Activated naive CD4-positive, alpha-beta T cell (primary cell): ENCODE measurements at places on chromosomes 3 and 15.

GRCh38 chr3:170997961-170998913 lies 28.3 kb downstream of the SLC2A2 start:
- DNase-seq, result no peak

GRCh38 chr3:23000371-23000770 lies 202.8 kb upstream of the UBE2E2 start:
- DNase-seq, result no peak

- DNase-seq, result no peak
Measured at GRCh38 chr3:125005676-125006075, 50.1 kb downstream of the HEG1 start.

DNA sequence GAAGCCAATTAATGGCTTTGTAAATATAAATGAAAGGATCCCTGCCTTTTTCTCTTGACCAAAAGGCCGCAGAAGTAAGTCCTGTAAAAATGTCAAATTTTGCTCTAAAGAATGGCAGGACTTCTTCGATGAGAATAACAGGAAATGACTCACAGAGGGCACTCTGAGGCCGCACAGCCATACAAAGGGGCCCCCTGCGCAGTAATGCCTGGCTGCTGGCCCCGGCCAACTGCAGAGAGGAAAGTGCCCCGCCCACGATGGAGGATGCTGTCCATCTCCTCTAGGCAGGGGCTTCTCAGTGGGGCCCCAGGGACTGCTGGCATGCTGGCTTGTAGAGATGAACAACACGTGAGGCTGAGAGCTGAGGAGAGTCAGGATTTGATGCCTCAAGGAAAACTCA lies 18.1 kb upstream of the SCN10A start:
- no peak for DNase-seq

DNA sequence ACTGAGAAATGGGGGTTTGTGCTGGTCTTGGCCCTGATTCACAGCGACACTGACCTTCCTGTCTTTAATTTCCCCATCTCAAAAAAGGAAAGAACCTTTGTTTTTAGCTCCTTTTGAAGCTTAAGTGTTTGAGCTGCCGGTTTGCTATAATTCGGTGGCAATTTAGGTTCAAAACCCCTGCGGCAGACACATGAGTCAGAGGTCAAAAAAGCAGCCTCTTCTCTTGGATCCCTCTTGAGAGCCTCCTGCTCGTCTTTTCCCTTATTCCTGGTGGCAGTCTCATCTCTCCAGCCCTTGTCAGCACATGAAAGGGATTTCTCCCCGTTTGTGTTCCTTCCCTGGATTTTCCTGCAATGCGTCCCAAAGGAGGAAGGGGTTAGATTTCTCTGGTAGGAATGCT lies 64.5 kb downstream of the GRIP2 start:
- no peak for DNase-seq

DNA sequence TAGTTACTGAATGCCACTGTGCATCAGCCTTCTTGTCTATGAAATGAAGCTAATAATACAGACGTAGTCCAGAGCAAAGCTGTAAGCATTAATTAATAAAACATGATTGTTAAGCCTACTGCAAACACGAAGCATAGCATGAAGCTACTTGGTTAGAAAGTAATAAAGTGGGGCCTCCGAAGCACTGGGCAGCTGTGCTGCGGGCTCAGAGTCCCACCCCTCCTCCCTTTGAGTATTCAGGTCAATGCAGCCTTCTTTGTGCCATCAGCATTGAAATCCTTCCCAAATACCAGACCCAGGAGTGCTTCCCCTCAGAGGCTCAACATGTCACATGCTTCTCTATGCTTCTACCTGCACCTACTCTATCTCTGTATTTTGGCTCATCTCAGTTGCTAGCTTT lies 1112.6 kb downstream of the IGSF11 start:
- no peak for DNase-seq

DNA sequence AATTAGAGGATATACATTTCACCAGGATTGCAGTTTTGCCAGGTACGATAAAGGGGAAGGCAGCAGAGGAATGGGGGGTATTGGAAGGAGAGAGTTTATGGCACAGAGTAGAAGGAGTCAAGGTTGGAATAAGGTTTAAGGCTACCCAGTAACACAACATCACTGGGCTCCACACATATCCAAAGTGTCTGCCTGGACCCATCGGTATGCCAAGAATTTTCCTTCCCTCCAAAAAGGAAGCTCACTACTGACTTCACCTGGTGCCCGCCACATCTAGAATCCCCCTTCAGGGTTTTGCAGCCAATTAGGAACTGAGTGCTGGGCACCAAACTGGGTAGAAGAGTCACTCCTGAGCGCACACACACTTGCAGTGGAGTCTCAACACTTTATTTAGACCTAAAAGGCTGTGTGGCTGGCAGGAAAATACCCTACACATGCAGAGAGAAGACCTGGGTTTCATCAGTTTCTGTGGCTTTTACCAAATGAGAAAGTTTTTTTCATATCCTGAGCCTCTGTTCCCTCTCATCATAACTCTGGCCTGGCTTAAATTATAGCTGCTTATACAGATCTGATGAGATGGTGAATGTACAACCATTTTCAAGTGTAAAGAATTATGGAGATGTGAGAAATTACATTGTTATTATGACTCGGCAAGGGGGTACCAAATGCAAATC lies 190.8 kb upstream of the LPP start:
- DNase-seq, result no peak

- DNase-seq, result no peak
Measured at GRCh38 chr15:89401631-89402517, 67.2 kb upstream of the POLG start.

GRCh38 chr3:65836047-65836446 lies 202.7 kb downstream of the MAGI1 start:
- no peak for DNase-seq

GRCh38 chr3:43316783-43317460 lies 30.6 kb downstream of the SNRK start:
- no peak for DNase-seq

DNA sequence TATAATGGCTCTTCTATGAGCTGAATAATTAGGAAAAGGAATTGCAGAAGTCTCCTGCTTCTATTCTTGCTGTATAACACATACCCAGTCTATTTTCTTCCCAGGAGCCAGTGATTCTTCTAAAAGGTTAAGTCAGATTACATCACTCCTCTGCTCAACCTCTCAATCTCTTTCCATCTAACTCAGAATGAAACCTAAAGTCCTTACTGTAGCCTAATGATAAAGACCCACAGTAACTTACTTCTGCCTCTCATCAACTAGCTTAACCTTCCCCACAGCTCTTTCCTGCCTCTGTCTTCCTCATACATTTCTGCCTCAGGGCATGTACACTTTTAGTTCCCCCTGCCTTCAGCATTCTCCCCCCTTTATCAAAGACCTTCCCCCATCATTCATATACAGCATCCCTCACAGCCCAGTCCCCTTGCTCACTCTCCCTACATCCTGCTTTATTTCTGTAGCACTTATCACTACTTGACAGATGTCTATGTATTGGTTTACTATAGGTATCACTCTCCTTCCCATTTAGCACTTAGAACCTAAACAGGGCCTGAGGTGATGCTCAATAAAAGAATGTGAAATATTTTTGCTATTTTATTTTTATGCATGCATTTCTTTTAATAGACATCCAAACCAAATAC lies 28.5 kb upstream of the CMTM6 start:
- no peak for DNase-seq

GRCh38 chr15:38514601-38515000 lies 50.0 kb downstream of the RASGRP1 start:
- no peak for DNase-seq

GRCh38 chr15:56286213-56286612 lies 42.5 kb upstream of the RFX7 start:
- no peak for DNase-seq

- no peak for DNase-seq
Measured at GRCh38 chr15:90047956-90048575, 46.9 kb downstream of the ZNF710 start.

DNA sequence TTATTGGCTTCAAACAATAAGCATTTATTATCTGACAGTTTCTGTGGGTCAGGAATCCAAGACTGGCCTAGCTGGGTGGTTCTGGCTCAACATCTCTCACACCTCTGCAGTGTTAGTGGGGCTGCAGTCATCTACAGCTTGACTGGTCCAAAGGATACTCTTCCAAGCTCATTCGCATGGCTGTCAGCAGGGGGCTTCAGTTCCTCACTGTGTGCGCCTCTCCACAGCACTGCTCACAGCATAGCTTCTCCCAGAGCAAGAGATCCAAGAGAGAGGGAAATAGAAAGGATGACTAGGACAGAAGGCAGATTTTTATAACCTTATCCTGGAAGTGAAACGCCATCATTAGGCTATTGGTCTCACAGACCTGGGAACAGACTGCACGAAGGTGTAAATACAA lies 64.2 kb downstream of the MAGI1 start:
- DNase-seq, result no peak

DNA sequence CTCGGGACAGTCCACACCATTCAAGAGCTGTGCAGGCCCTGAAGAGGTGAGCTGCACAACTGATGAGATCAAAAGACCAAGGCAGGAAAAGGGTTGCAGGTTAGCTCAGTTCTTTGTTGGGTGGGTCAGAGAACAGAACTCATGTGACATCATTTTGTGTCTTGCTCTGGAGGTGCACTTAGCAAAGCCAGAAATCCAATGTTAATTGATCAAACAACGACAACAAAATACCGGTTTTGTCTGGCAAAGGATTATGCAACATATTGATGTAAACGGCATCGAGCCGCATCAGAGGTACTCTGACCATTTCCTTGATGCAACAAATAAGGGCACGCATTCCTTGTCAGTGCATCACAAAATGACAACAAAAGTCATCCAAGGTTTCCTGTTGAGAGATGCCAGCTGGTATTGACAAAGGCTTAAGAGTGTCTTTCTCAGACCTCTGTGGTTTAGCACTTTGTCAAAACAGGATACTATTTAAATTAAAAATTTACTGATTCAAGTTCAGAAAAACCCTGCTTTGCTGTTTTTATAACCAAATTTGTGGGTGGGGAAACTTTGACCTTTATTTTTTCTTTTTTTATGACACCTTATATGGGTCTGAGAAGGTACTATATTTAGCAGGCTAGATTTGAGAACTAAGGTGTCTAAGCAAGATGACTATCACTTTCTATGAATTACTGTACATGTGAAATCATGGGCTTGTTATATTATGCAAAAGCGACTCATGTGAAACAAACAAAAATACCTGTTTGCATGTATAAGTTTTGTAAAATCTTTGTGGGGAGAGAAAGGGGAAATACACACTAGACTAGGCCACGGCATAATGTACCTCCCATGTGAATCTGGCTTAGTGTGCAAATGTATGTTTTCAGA lies 496.1 kb downstream of the FOXP1 start:
- DNase-seq, result no peak

DNA sequence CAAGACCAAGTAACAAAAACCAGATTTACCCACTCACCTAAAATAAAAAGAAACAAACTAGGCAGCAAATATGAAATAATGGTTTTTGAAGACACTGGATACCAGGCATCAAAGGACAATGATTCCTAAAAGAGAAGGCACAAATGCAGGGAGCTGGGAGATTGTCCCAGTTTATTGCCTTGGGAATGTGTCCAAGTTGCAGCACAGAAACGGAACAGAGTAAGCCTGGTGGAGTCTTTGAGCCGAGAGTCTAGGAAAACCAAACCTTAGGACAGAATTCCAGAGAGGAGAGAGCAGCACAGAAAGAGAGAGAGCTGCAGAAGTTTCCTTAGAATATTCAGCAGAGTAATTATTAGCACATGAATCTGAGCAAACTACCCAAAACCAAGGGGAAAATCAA lies 7.8 kb upstream of the ARF4 start:
- DNase-seq, result no peak

DNA sequence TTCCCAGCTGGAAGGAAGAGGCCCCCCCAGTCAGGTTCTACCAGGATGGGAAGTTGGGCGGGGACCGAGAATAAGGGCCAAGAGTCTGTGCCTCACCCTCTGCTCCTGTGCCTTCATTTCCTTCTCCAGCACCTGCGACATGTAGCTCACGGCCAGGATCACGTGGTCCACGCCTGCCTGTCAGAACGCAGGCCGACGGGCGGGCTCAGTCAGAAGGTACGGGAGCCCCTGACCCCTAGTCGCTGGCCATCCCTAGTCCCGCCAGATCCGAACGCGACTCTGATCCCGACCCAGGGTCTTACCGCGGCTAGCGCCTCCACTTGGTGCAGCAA lies 489 bp downstream of the GMPPB start:
- DNase-seq, result no peak

DNA sequence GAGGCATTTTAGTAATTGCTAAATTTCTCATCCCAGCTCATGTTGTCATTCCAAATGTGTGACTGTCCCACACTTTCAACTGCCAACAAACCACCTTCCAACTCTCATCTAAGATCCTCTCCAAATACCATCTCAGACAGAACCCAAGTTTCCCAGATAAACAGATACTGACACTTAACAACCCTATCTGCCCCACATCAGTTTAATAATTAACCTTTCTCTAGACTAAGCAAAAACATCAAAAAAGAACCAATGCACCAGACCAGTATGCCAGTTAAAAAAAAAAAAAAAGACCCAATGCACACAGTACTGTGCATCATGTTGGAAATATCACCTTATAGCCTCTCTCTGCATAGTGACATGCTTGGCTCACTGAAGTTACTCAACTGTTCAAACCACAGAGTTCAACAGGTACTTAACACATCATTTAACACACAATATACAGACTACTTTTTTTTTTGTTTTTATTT lies 5.5 kb downstream of the SFMBT1 start:
- no peak for DNase-seq

DNA sequence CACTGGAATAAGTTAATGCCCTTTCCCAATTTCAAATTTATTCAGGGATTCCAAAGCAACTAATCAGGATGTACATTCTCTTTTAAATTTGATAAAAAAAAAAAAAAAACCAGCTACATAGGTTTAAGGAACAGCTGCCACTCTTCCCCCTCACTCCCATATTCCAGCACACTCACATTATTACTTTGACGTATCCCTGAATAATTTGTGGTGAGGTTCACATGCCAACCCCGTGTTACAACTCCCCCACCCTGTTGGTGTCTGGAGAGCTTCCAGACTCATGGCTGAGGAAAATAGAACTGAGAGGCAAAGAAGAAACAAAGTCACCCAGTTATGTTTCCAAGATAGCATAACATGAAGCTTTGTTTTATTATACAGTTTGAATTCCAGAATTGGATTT lies 300.5 kb upstream of the MME start:
- no peak for DNase-seq

- DNase-seq, result no peak
Measured at GRCh38 chr15:53588773-53589172, 170.7 kb downstream of the WDR72 start.

DNA sequence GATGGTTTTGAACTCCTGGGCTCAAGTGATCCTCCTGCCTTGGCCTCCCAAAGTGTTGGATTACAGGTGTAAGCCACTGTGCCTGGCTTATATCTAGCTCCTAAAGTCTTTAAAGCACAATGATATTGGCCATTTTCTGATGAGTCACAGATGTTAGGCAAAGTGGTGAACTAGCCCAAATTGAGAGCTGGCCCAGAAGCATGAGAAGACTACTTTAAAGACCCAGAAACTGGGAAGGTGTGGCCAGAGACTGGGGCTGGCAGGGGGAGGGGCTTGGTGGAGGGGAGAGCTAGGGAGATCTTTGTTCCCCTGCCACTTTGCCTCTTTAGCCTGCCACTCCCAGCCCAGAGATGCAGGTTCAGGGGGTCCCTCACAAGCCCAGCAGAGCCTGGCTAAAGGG lies 21.6 kb downstream of the CHRNA3 start:
- DNase-seq, result no peak

GRCh38 chr3:18238746-18239331 lies 186.3 kb downstream of the SATB1 start:
- DNase-seq, result no peak

- DNase-seq, result no peak
Measured at GRCh38 chr3:185199206-185199605, 46.3 kb upstream of the C3orf70 start.

- no peak for DNase-seq
Measured at GRCh38 chr3:57060089-57060821, at the start of gene SPATA12. SPATA12 (plus strand) TSS chr3:57060664; CDS start chr3:57073695, 13,031 bp downstream.

GRCh38 chr3:5136211-5136918 lies 14.3 kb downstream of the ARL8B start:
- no peak for DNase-seq
